Kidney capillary endothelial cell (primary cell): ENCODE measurements at places on chromosomes 5 and 9.
A peak's percentile ranks its signal among the peaks of the same experiment; 100 is the strongest.

DNA sequence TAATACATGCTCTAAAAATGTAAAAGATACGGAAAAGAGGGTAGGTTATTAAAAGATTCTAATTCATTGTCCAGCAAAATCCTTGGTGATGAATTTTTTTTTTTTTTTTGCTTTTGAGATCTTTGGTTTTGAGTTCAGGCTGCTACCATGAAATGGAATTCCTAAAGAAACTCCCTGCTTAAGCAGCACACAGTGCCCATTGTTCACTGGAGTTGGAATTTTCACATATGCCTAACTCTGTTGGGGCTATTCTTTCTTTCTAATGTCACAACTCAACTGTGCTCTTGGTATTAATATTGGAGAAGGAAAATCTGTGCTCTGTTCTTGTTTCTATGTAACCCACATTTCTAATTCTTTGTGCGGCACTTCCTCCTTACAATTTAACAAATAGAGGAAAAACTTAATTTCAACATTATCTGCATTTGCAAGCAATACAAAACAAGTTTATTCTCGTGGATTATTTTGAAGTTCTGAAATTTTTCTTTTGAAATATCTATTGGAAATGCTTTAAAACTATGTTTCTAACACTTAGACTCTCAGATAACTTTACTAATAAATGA, 21.6 kb downstream of the MATR3 start:
- no peak for DNase-seq

- DNase-seq = no peak
These were observed 4.4 kb upstream of the FER start for GRCh38 chr5:108743319-108743718.

GRCh38 chr5:135566422-135567400, 12.1 kb downstream of the CXCL14 start:
- DNase-seq = no peak

GRCh38 chr5:107557051-107557658, 113.6 kb downstream of the EFNA5 start:
- no peak for DNase-seq

DNA sequence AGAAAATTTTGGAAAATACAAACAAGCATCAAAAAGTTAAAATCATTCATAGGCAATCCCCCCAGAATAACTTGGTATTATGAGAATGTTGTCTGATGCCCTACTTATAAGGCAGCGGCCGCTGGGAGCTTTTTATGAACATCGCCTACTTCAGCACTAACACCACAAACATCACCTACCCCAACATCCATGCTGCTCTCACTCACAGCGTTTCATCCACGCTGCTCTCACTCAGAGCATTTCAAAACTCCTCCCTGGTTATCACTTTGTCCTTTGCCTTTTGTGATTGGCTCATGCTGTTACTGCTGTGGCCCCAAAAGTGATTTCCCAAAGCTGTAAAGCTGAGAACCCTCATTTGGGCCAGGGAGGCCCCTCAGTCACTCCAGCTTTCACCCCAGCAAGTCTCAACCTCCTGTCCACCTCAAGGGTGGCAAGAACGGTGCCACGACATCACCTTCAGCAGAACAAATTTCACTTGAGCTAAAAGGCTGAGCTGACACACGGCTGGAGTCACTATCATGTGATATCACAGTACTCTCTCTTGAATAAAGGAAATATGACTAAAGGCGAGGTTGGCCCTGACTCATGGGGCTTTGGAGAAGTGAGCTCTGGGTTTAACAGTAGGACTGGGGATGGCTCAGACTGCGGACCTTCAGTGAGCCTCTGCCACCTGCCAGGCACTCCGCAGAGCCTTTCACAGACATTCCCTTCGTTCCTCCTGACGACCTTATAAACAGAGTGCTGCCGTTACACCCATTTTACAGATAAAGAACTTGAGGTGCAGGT, 25.2 kb downstream of the SHC3 start:
- peak; percentile 90 for DNase-seq

GRCh38 chr9:87570000-87570908, 72.6 kb downstream of the DAPK1 start:
- no peak for DNase-seq

DNA sequence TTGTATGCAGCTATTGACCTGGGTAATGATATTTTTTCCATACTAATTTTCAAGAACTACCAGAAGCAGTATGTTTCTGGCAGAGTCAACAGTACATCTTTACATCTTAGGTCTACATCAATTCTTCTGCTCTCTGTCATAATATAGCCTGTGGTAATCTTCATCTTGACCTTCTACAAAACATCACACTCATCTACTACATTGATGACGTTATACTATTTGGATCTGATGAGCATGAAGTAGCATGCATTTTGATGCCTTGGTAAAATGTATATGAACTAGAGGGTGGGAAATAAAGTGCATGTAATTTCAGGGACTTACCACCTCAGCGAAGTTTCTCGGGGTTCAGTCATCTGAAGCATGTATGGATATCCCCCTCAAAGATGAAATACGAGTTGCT, 629.7 kb upstream of the SGCD start:
- DNase-seq = no peak

DNA sequence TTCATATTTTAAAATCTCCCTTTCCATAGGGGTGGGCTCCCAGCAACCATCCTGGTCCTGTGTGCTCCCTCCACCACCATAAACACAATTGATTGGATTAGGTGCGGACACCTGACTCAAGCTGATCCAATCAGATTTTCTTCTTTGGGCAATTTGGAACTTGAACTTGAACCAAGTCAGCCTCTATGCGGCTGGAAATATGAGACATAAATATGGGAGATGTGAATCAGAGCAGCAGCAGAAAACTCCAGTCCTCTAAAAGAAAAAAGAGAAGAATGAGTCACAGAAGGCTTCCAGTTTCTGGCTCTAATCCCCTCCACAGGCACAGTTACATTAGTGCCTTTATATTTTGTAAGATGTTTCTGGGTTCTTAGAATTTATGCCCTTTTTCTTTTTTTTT, 306.6 kb downstream of the MLLT3 start:
- DNase-seq = no peak

DNA sequence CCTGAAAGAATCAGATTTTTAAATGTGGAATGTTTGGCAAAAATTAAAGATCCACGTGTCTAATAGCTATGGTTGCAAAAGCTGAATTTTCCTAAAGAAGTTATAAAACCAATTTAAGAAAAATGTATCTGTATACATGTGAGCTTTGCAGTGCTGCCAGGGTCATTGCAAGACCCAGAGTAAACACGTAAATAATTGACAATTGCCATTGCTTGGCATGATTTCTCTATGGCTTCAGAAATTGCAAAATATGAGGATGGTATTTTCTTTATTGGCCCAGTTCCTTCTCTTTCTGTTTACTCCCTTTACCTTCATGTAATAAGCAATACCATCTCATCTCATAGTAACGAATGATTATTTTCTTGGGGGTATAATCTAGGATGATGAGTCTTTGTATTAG, 123.9 kb downstream of the ERCC6L2 start:
- DNase-seq = no peak

DNA sequence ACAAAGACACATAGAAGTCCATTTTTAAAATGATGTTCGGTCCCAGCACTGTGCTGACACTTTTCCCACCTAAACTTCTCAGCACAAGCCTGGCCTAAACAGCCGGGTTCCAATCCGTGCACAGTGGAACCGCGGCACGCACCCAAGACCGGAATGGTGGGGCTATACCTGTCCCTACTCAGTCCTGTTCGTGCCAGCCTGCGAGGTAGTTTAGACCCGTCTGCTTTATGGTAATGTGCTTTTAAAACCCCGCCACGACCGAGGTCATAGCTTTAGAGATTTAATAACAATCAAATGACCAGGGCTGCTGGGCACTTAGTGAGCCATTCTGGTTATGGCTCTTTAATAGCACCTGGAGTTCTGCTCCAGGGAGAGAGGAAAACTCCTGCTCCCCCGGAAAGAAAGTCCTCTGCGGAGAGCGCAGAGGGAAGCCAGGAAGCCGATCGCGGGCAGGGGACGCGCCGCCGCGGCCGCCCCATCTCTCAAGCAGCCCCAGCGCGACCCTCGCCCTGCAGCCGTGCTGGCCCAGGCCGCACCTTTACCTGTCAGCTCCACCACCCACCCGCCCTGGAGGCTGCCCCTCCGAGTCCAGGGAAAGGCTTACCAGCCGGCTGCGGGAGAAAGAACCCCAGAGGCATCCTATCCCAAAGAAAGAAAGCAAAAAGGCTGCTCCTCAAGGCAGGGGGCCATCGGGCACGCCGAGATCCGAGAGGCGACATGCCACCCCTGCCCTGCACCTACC, 511 bp downstream of the ARL15 start:
- DNase-seq = no peak

GRCh38 chr5:152527358-152528052, 122.4 kb upstream of the NMUR2 start:
- DNase-seq = peak; percentile 29

GRCh38 chr5:1152771-1153282, 41.0 kb upstream of the SLC12A7 start:
- no peak for DNase-seq

GRCh38 chr9:24459953-24460352, 85.7 kb downstream of the IZUMO3 start:
- DNase-seq = no peak

DNA sequence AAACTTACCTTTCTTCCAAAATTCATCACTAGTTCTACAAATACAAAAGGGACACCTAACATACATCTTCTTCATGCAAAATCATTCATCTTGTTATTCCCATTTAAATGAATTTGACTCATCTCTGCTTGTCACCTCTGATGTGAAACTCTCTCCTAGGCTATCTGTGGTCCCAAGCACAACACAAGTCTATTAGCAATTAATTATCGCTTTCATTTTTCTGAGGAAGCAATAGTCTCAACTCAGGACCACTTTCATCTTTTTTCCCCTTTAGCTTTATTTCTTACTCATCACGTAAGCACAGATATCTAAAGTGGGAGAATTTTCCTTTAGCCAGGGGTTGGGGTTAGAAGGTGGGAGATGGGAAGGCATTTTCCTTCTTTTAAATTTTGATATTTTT, 131.9 kb downstream of the ST8SIA4 start:
- DNase-seq = no peak

DNA sequence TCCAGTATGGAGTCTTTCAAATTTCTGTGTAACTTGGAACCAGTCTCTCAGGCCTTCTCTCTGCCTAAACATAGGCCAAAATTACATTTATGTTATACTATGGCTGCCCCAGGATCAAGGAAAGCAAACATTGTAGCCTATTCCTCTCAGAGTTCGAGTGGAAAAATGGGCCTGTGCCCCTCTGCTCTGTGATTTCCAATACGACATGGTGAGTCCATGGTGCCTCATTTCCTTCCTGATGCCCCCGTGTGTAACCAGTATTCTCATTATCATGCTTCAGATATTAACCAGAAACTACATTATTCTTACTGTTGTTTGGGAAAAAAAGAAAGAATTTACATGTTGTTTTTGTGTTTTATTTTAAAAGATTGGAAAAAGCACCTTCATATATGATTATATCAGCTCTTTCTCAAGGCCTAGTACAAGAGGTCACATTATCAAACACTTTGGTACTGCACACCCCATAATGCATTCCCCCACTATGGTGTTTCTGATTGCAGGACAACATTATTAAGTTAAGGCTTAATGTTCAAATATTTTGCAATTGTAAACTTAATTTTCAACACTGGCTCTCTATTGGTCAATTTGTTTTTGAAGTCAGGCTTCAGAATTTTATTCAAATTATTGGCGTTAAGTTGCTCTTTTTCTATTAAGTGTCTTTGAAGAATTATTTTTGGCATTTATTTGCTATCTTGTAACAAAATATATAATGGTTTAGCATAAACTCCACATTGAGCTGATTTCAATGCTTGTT, 151.8 kb upstream of the SLC27A6 start:
- DNase-seq = peak; percentile 63

GRCh38 chr5:82799361-82800077, 277.7 kb downstream of the TMEM167A start:
- DNase-seq = no peak

DNA sequence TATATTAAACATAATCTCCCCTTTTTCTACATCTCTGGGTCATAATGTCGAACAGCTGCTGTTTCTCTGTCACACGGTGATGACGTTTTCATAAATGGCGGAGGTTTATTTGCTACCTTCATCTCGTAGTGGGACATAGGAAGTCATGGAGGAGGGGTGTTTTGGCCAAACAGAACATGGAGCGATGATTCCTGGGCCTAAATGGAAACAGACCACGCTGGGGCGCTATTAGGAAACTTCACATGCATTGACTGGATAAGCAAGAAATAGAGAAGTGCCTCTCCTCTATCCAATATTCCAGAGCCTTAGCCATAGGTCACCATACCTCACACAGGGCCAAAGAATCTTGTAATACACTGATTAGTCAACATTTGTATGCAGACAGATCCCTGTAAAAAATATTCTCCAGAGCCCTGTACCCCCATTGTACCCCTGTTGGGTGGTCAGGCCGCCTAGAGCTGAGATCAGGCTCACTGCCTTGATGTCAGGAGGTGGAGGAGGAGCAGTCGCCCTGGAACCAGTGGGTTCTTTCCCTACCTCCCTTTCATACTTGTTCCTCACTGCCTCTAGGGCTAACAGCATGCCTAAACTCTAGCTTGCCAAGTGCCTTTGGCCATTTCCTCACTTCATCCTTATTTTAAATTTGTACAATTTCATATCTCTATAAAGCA, 77.8 kb upstream of the SPIN1 start:
- no peak for DNase-seq

- DNase-seq = no peak
These were observed 29.0 kb downstream of the VAV2 start for GRCh38 chr9:133963166-133963565.

DNA sequence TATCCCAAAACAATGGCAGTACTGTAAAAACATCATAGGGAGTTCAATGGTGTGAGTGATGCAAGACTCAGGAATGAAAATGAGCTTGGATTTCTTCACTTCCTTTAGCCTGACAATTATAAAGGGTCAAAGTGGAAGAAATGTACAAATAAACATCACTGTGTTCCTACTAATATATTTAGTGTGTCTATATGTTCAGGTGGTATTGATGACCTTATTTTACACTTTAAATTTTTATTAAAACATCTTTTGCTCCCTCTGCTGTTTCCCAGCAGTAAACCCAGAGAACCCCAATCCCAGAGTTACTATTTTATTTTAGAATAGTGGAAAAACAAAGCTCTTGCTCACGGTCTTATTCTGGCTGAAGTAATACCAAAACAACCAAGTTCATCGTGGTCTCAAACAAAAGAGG, 2.0 kb downstream of the LOX start:
- DNase-seq = no peak

DNA sequence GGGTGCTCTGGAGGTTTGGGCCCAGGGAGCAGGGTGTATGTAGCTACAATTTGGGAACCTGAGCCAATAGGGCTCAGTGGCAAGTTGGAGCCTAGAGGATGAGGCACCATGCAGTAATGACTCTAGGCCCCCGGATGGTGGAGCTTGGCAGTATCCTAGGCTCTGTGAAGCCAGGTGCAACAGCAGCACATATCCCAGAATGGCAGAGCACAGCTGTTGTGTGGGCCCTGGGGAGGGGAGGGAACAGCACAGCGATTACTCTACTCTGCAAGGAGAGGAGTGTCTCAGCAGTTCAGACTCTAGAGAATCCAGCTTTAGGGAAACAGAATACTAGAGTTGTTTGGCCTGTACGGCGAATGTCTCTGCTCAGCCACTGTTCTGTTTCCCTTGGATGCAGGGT, 56.1 kb downstream of the LRRTM2 start:
- DNase-seq = no peak
